Activated effector memory CD4-positive, alpha-beta T cell treated with anti-CD3 and anti-CD28 coated beads, Interleukin-2, amount 50 U/mL, for 16 hours (primary cell): ENCODE measurements at places on chromosomes 11 and 22.

GRCh38 chr11:47403135-47403534 is 5.3 kb upstream of the SLC39A13 start:
- no peak for DNase-seq

GRCh38 chr22:36764060-36764459 is 11.9 kb downstream of the IFT27 start:
- no peak for DNase-seq

DNA sequence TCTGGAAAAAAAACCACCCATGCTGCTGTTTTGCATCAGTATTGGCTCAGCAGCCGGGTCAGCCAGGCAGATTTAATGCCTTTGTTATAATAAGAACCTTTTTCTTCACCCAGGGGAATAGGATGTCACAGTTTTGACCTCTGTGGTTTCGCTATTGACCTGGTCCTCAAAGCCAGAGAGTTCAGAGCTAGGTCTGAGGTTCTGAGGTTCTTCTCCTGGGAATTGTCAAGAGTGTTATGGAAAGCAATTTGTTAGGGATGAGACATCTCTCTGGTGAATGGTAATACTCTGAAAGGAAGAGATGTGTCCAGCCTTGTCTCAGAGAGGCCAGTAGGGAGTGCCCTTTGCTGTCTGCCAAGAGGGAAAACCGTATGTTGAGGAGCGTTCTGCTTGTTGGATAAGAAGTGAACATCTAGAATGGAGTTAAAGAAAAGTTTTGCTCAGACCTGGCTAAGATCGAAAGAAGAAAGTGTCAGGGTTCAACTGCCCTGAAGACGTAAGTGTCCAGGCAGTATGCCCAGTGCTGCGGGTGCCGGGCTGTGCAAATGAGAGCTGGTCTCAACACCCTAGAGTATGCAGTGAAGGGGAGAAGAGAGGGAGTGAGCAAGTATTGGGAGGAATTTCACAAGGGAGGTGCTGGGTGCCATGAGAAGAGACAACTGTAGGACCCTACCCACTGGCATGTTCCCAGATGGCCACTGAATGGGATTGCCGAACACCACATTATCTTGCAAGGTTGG is 150.9 kb upstream of the TTC12 start:
- no peak for DNase-seq

DNA sequence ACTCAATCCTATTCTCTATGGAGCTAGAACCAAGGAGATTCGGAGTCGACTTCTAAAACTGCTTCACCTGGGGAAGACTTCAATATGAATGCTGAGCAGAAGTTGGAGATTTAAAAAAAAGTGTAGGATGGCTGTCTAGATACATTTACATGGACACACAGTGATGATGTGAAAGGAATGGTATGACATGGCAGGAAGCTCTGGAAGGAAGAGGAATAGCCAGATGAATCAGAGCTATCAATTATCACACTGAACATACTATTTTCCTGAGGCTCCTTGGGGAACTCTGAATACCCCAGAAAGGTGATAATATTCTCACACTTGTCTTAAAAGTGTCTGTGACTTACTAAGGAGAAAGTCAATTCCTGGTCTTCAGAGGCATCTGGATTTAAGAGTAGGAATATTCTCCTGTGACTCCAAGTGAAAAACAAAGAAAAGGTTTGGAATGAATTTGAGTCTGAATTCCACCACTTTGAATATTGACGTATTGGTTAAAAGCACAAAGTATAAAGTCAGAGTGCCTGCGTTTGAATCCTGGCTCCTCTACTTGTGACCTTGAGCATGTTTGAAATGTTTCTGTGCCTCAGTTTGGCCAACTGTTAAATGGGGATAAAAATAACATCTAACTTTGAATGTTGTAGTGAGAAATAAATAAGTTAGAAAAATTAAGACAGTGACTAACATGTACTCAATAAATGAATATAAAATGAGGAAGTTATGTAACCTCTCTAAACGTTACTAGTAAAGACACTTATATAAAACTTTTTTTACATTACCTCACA is 1.3 kb downstream of the OR52D1 start:
- no peak for DNase-seq

- no peak for DNase-seq
Measured at GRCh38 chr11:22792497-22792896, 37.1 kb downstream of the SVIP start.
